ENCODE measurements at places on chromosomes 5 and 9.

DNA sequence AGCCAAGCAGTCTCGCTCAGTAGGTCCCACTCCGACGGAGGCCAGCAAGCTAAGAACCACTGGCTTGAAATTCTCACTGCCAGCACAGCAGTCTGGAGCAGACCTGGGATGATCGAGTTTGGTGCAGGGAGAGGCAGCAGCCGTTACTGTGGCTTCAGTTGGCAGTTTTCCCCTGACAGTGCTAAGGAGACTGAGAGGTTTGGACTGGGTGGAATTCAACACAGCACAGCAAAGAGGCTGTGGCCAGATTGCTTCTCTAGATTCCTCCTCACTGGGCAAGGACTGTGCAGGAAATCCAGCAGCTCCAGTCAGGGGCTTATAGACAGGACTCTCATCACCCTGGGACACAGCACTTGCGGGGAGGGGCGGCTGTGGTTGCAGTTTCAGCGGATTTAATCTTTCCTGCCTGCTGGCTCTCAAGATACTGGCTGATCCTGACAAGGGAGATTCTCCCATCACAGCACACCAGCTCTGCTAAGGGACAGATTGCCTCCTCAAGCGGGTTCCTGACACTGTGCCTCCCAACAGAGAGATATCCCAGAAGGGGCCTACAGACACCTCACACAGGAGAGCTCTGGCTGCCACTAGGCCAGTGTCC is 122.1 kb downstream of the YIPF5 start:
- no peak for DNase-seq

GRCh38 chr5:37615184-37615583 is 224.7 kb downstream of the GDNF start:
- no peak for DNase-seq

GRCh38 chr9:137552022-137552768 is 516 bp downstream of the MRPL41 start:
- peak; percentile 23 for DNase-seq

GRCh38 chr5:176714067-176714466 is 66.8 kb downstream of the TSPAN17 start:
- DNase-seq: no peak

- DNase-seq: no peak
Measured at GRCh38 chr5:57055731-57056130, 103.8 kb upstream of the MIER3 start.

- DNase-seq: no peak
Measured at GRCh38 chr5:157431544-157432200, 28.3 kb upstream of the NIPAL4 start.

GRCh38 chr9:80437825-80438224 is 866.1 kb downstream of the TLE4 start:
- no peak for DNase-seq

DNA sequence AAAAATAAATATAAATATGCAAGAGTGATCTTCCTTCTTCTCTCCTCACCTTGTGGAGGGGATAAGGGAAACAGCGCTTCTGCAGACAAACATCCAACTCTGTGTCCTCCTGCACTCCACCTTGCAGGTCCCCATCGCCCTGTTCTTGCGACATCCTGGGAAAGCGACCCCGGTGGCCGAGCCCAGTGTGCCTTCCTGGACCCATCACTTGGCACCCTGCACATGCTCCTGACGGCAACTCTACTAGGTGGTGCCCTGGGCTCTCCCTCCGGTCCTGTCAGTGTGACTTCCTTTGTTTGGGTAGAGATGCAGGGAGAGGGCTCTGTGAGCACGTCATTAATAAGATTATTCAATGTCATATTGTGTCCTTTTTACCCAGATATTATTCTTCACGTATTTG is 266.0 kb upstream of the ADAMTS16 start:
- DNase-seq: no peak

Measured in neural crest cell (in vitro differentiated cells).